NCI-H460 (cell line): ENCODE measurements at places on chromosomes 11 and 22.

- no peak for DNase-seq
Measured at GRCh38 chr11:103396237-103396636, 287.0 kb downstream of the DYNC2H1 start.

GRCh38 chr11:126870021-126870420, 130.5 kb downstream of the KIRREL3 start:
- no peak for DNase-seq

GRCh38 chr22:36963302-36963701, 49.9 kb downstream of the CSF2RB start:
- no peak for DNase-seq

- no peak for DNase-seq
Measured at GRCh38 chr11:105948918-105949590, 73.0 kb downstream of the MSANTD4 start.

DNA sequence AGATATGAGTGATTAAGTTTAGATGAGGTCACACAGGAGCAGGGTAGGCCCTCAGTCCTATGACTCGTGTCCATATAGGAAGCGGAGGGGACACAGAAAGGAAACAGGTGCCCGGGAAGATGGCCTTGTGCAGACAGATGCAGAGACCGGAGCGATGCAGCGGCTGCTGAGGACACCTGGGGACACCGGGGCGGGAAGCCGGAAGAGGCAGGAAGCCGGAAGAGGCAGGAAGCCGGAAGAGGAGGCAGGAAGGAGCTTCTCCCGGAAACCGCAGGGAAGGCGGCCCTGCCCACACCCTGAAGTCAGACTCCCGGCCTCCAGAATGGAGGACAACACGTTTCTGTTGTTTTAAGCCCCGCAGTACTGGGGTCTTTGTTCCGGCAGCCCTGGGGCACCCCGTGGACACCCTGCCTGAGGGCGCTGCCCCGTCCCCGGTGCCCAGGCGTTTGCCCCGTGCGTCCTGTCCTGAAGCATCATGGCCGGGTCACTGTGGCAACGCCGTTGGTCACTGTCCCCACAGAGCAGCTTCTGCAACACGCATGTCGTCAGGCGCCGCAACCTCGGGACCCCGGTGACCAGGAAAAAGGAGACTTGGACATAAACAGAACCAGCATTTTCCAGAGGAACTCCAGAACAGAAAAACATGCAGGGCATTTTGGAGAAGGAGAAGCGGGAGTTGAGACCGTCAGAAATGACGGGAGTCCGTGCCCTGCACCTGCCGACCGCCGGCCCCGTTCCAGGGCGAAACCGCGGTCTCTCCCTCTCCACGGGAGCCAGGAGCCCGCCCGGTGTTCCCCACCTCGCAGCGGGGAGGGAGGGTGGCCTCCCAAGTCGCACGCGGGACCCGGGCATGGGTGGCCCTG, 103.4 kb downstream of the BRD1 start:
- DNase-seq = peak; percentile 12
